NCI-H1417 treated with DMSO at 0.1 percent for 48 hours (cell line): ENCODE measurements at places on chromosomes 1 and 21.

GRCh38 chr1:162004441-162004950 lies 19.2 kb downstream of the OLFML2B start:
- no peak for DNase-seq

DNA sequence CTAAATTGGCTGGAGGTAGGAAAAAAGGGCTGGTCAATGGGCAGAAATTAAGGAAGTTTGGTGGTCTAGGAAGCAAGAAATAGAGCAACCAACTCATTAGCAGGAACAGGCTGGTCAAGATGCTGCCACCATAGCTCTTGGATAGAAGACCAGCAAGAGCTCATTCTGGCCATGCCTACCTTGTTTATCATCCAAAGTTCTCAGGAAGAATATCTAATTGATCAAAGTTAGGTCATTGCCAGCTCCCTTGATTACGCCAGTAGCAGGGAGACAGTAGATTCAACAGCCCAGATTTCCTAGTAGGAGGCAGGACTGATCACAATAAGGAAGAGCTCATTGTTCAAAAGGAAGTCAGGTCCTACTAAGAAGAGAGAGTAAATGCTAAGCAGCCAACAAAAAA lies 370.2 kb downstream of the GPATCH2 start:
- DNase-seq = no peak

- no peak for DNase-seq
Measured at GRCh38 chr1:14470802-14471201, 127.7 kb upstream of the KAZN start.

GRCh38 chr21:22855581-22855980 lies 1857.4 kb downstream of the NCAM2 start:
- no peak for DNase-seq

- no peak for DNase-seq
Measured at GRCh38 chr1:98981917-98982513, 22.6 kb downstream of the PLPPR5 start.

- no peak for DNase-seq
Measured at GRCh38 chr1:228198977-228199590, 8.8 kb upstream of the OBSCN start.

DNA sequence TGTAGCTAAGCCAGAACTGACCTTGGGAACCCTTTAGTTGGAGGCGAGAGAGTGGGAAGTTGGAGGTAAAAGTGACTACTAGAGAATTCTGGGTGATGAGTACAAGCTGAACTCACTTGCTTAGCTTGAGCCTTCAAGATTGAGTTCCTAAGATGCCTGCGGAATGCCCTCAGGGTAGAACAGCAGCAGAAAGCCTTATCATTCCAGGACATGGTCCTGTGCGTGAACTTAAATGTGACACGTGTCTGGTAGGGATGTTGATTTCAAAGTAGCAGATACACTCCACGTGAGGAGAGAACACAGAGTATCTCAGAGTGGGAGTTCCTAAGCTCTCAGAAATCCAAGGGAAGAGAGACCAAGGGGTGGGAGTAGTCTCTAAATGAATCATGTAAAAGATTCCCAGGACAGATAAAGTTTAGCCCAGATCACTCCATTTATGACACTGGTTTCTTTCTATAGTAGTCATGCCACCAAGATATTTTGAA lies 60.1 kb downstream of the KCNK1 start:
- DNase-seq = no peak

- no peak for DNase-seq
Measured at GRCh38 chr1:18284805-18285537, 177.4 kb downstream of the IGSF21 start.

DNA sequence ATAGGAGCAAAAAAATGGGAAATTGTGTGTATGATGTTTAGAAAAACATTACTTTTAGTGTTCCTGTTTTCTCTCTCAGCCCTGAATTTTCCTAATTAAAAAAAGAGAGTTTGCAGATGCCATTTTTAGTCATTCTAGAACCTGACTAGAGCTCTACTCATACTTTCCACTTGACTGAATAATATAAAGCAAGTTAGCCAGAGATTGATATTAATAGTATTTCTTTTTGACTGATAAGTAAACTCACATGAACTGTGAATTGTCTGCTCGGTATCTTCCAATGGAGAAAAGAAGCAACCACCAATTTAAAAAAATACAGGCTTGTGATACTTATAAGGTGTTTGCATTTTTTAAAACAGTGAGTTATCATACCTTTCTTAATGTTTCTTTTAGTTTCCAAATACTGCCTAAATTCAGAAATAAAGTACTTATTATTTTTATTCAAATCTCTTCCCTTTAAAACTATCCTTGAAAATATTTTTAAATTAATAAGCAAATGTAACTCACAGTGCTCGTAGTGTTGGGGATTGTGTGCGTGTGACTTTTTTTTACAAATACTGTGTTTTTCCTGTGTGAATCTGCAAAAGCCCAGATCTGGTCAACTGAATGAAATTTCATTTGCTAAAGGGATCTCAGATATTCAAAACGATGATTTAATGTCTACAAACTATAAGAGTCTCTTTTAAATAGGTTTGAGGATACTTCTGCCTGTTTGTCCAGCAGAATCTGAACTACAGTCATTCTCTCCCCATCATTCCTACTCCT lies 9.8 kb downstream of the RAP1A start:
- no peak for DNase-seq

GRCh38 chr1:167826127-167826526 lies 87.8 kb downstream of the ADCY10 start:
- no peak for DNase-seq

- no peak for DNase-seq
Measured at GRCh38 chr1:224302947-224303346, 27.0 kb downstream of the NVL start.

GRCh38 chr1:54931275-54931840 lies 44.4 kb upstream of the DHCR24 start:
- DNase-seq = no peak

GRCh38 chr1:67713057-67713846 lies 28.3 kb downstream of the GADD45A start:
- peak; percentile 38 for DNase-seq

- no peak for DNase-seq
Measured at GRCh38 chr1:203669739-203670138, 43.1 kb downstream of the ATP2B4 start.

DNA sequence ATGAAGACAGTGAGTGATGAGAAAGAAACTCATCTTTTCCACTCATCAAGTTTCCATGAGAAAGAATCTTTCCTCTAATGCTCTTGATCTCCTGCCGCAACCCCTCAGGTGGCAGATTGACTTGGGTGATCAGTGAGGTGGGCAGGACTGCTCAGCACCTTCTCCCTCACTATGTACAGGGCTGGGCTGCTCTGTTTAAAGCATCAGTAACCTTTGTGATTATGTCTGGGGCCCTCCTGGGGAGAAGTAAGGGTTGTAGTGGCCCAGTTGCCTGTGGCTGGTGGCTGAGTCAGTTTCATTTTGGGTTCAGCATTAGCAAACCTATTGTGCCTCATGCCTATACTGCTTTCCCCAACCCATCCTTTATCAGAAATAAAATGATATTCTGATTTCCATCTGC lies 366.0 kb downstream of the TTLL7 start:
- no peak for DNase-seq

DNA sequence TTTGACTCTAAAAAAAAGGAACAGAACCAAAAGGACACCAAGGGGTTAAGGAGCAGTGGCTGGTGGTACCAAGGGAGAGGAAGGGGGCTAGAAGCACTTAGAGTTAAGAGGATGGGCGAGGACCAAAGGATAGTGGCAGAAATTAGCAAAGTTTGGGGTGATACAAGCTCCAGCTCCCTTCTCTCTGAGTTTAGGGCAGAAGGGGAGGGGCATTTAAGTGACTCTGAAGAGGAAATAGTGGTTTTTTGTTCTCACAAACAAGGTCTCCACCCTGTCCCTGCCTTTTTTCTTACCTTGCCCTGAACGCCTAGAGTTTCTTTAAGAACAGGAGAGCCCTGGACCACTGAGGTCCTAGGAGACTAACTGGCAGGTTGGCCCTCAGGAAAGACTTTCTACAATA lies 3.3 kb downstream of the CDC42SE1 start:
- no peak for DNase-seq

- DNase-seq = no peak
Measured at GRCh38 chr1:246166841-246167240, 340.2 kb downstream of the SMYD3 start.

- no peak for DNase-seq
Measured at GRCh38 chr1:4603295-4604110, 50.9 kb upstream of the AJAP1 start.

- no peak for DNase-seq
Measured at GRCh38 chr1:53811414-53811851, 26.7 kb downstream of the NDC1 start.

GRCh38 chr1:65910432-65910831 lies 117.7 kb downstream of the PDE4B start:
- DNase-seq = no peak

GRCh38 chr1:168227620-168228019 lies 1.8 kb downstream of the SFT2D2 start:
- no peak for DNase-seq

DNA sequence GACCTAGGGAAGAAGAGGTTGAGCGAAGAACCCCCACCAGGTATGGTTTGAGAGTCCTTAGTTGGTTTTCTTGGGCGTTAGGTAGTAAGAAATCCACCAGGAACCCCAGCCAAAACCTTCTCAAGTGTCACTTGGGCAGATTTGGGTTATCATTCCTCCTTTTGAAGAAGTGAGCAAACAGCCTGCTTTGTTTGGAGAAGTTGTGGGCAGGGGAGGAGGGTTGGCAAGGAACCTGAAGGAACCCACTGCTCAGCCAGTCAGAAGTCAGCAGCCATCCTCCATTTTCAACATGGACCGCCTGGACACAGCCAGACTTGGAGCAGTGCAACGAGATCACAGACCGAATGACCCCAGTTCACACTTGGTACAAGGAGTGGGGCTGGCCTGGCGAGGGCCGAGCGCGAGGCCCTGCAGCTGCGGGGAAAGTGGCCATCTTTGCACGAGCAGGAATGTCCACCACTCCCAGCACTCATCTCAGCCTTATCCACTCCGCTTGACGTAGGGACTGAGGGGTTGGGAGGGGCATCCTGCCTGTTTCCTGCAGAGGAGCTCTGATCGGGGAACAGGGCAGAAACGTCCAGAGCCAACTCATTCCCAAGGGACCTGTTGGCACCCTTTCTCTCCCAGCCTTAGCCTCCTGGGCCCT lies 7.2 kb downstream of the ADPRS start:
- DNase-seq = no peak

DNA sequence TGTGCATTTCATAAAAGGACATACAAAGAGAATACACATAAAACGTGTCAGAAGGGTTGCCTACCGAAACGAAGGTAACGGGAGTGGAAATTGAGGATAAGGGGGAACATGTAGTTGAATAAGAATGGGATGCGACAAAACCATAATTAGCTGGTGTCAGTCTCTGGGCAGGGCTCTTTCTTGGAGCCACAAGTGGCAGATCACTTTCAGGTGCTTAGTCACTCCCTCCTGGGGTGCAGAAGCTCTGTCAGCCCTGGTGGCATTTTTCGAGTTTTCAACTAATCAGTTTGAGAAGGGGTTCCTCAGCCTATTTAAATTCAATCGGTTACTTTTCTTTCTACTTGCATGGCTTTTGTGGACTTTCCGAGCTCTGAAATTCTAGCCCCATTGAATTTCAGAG lies 133.9 kb upstream of the IGSF21 start:
- DNase-seq = no peak

GRCh38 chr1:6852136-6852890 lies 67.1 kb downstream of the CAMTA1 start:
- DNase-seq = no peak

- DNase-seq = no peak
Measured at GRCh38 chr1:152444045-152444444, 30.0 kb upstream of the CRNN start.

DNA sequence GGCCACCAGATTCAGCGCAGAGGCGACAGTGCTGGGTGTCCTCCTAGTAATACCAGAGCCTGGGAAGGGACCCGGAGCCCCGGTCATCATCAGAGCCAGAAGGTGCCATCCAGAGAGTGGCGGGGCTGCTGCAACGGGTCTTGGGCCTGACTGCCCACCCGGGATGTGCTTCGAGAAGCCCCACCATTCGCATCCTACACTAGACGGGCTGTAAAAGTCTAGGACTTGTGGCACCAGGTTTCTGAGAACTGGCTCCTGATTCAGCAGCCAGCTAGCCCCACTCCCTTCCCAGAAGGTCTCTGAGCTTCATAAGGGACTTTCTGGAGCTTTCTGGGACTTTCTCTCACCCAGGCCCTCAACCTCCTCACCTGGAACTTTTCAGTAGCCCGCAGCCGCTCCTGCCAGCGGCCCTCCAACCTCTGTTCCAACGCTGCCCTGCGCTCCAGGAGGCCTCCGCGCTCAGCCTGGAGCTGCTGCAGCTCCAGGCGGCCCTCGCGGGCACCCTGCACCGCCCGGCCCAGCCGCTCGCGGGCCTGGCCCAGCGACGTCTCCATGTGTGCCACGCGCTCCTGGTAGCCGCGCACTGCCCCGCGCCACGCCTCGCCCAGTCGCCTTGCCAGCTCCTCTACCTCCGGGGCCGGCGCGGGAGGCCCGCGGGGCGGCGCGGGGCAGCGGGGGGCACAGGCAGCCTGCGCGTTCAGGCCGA lies 940 bp downstream of the NES start:
- no peak for DNase-seq

- DNase-seq = no peak
Measured at GRCh38 chr1:149997585-149998262, 12.8 kb downstream of the OTUD7B start.

- no peak for DNase-seq
Measured at GRCh38 chr1:39160703-39161102, 43.8 kb upstream of the MACF1 start.
